ENCODE measurements at places on chromosomes 12 and 14.

DNA sequence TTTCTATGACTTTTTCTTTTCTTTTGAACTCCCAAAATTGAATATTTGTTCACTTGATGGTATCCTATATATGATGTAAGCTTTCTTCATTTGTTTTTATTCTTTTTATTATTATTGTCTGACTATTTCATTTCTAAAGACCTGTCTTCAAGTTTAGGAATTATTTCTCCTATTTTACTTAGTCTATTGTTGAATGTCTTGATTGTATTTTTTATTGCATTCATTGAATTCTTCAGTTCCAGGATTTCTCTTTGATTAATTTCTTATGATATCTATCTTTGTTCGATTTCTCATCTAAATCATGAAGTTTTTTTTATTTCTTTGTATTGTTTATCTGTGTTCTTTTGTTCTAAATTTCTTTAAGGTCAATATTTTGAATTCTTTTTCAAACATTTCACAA is 238.8 kb downstream of the TTC6 start:
- DNase-seq = no peak

GRCh38 chr12:122355706-122356105 is 66.8 kb downstream of the CLIP1 start:
- no peak for DNase-seq

GRCh38 chr12:132517740-132518100 is 27.8 kb downstream of the FBRSL1 start:
- no peak for DNase-seq

- DNase-seq = no peak
Measured at GRCh38 chr12:56330936-56331490, 2.8 kb downstream of the PAN2 start.

DNA sequence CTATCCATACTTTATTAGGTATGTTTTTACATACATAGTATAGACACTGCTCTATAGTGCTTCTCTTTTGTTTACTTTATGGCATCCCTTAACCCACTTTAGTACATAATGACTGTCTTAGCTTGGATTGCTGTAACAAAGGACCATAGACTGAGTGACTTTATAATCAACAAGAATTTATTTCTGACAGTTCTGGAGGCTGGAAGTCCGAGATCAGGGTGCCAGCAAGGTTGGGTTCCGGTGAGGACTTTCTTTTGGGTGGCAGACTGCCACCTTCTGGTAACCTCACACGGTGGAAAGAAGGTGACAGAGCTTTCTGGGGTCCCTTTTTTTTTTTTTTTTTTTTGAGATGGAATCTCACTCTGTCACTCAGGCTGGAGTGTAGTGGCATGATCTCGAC is 48.6 kb upstream of the PPM1H start:
- DNase-seq = no peak

DNA sequence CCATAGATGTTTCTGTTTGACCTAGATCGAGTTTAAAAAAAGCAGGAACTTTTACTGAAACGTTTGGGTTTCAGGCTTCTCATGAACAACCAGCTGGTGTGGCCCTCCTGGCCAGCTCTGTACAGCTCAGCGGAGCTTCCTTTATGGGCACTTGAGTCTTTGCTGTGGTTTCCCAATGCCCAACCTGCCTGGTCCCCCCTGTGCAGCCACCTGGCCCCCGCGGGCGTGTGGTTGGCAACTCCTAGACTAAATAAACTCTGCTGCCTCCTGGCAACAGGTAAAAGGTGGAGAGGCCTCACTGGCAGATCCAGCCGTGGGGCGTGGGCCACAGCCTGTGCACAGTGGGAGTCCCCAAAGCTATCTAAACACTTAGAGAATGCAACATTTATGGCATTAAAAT is 38.7 kb downstream of the ADGRD1 start:
- DNase-seq = peak; percentile 74

GRCh38 chr12:29907461-29907860 is 123.7 kb upstream of the TMTC1 start:
- DNase-seq = no peak

DNA sequence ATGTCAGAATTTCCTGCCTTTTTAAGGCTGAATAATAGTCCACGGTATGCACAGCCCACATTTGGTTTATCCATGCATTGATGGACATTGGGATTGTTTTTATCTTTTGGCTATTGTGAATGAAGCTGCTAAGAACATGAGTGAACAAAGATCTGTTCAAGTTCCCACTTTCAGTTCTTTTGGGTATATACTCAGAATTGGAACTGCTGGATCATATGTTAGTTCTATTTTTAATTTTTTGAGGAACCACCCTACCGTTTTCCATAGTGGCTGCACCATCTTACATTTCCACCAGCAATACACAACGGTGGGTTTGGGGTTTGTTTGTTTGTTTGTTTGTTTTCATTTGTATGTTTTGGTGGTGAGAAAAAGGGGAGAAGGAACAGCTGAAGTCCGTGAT is 6.4 kb downstream of the GPR68 start:
- DNase-seq = no peak

DNA sequence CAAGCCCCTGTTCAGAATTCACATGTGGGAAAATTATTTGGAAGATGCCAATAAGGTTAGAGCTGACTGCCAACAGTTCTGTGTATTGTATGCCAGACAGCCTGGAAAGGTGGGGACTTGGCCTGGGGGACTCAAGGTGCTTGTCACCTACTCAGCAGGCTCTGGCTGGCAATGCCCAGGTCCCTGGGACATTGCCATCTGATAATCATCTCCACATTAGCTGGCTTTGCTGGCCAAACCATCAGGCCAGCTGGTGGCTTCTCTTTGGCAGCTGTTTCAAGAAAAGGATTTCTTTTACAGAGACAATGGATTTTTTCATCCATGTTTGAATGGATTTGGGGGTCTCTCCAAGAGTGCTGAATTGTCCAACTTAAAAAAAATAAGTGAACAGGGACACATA is 165.2 kb downstream of the BRMS1L start:
- no peak for DNase-seq

DNA sequence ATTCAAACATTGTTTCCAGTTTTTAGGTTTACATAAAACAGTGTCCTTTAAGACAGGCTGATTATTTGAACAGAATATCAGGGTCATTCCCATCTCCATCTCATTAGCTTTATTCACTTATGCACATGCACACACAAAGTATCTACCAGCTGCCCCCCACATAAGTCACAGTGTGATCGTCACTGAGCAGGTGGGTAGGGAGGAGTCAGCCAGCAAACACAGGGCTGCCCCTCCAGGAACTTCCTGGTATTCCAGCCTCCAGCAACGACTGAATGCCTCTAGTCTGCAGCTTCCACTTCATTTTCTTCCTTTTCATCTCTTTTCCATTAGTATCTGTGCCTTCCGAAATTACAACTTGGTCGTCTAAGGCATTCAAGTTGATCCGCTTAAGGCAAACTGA is 48.8 kb upstream of the FOXN3 start:
- DNase-seq = no peak

GRCh38 chr14:48275301-48275700 is 599.9 kb upstream of the MDGA2 start:
- no peak for DNase-seq

DNA sequence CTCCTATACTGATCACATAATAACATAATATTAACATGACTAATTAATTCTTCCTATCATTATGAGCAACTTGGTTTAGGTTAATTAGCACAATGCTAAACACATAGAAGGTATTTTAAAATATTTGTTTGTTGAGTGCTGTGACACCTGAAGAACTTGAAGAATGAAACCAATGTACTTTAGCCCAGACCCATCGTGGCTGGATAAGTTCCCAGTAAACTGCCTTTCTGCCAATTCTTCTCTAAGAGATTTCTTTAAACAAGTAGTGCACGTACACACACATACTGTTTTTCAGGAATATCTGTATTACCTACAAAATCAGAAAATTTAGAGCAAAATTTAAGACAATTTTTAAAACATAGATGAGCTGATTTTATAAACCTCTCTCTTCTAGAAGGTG is 207.4 kb upstream of the SSTR1 start:
- no peak for DNase-seq

GRCh38 chr12:91629440-91629839 is 446.8 kb upstream of the DCN start:
- DNase-seq = no peak

DNA sequence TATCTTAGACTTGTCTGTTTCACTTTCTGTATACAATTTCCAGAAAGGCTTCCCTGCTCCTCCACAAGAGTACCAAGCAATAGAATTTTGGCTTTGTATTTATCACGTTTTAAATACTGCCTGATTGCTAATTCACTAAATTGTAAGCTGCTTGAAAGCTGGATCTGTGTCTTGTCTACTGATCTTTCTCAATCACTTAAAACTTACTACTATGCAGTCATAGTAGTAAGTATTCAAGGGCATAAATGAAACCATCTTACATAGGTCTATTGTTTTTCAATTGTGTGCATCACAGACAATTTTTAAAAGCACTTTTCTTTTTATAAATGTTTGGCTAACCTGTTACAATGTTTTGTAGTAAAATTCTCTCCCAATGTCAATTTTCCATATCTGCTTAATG is 1.2 kb upstream of the GLIPR1L2 start:
- DNase-seq = no peak

- DNase-seq = no peak
Measured at GRCh38 chr14:89309670-89310177, 107.3 kb downstream of the FOXN3 start.

GRCh38 chr14:74257078-74257940 is 18.1 kb downstream of the VSX2 start:
- DNase-seq = peak; percentile 87

Data from lower leg skin (tissue), 4 donors.